ENCODE measurements at places on chromosomes 2 and 18.
A peak's percentile ranks its signal among the peaks of the same experiment; 100 is the strongest.

- no peak for DNase-seq
Observed at GRCh38 chr2:46979571-46979979, 64.0 kb upstream of the MCFD2 start.

- no peak for DNase-seq
Observed at GRCh38 chr2:31266804-31267203, 32.9 kb downstream of the EHD3 start.

DNA sequence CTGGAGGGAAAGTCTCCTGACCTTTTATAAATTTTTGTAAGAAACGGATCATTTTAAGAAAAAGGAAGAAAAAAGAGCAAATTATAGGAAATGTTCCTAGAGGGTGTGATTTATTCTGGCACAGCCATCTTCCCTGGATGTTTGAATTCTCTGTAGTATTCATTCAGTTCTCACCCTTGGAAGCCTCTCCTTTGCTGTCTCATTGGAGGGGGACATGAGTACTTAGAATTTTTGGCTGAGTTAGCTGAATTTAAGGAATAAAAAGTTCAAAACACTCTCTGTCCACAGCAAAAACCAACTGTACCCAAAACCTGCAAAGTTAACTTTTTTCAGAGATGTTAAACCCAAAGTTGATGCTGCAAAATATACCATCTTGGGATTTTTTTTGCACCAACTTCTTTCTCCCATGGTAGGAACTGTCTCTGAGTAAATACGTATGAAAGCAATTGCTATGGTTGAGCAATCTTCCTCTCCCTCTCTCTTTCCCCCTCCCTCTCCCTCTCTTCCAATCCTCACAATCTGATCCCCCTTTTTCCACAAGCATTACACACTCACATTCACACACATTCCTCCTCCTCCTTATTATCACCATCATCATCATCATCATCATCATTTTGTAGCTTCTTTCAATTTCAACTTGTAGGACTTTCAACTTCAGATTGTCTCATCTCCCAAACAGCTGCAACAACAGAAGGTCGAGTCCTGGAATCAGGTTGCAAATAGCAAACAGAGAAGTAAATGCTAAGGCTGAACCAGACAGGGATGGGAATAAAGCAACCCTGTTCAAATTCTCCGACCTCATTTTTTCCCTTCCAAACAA, 183.7 kb downstream of the GFPT1 start:
- DNase-seq: no peak

DNA sequence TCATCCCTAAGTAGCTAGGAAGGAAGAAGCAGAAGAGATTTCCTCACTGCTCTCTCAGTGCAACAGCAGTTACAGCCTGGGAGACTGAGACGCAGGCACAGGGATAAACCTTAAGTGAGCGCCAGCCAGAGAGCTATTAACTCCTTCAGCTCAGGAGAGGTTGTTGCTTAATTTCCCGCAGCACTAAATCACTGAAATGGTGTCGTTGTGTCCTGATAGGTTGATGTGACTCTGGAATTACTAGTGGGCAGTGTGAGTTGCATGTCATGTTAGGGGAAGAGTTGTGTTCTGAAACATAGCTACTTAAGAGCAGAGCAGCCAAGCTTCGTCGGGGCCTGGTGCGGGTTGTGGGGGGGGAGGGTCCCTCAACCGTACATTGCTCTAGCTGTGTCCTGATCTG, 225.8 kb downstream of the NAPG start:
- no peak for DNase-seq

DNA sequence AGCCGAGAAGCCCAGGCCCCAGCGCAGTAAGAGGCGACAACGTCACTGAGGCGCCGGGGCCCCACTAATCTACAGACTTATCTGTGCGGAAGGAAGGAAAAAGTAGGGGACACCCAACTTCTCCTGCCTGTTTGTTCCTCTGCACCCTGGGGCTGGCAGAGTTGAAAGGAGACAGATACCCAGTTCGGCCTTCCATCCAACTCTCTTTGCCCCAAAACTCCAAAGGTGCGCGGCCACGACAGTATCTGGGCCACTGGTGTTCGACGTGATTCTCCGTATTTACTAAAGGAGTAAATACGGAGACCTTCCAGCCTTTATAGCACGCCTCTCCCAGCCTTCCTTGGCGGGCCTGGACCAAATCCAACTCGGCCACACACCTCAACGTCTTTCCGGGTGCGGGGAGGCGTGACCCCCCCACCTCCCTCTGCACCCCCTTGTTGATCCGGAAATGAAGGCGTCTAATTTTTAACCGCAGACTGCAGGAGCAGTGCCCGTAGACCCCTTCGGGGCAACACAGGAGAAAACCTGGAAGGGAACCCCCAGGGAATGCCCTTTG, 1.6 kb downstream of the SMAD7 start:
- no peak for DNase-seq

- no peak for DNase-seq
Observed at GRCh38 chr2:460861-461260, 173.0 kb upstream of the ALKAL2 start.

DNA sequence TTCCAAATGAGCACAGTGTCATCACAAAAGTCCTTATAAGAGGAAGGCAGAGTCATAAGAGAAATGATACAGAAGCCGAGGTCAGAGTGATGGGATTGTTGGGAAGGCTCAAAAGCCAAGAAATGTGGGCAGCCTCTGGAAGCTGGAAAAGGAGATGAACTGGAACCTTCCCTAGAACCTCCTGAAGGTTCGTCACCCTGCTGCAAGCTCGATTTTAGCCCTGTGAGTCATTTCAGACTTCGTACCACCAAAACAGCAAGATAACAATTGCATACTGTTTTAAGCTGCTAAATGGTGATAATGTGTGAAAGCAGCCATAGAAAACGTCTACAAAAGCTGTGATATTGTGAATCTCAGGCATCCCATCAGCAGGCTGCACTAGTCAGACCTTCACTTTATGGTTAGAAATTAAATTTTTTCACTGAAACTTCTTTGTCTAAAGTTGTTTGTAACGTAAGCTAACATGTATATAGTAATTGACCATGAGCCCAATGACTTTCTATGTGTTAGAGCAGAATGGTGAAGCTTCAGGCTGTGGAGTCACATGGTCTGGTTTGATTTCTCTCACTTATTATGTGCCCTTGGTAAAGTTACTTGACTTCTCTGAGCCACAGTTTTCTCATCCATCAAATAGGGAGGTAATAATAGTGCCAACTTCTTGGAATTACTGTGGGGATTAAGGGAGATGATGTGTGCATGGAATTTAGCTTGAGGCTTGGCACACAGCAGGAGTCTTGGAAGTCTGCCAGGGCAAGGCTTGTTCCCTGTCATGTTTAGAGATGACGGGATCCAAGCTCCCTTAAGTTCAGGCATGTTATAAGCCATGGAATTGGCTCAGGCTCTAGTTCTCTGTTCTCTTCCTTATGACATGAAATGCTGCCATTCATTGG, 132.0 kb upstream of the CCDC195 start:
- peak; percentile 28 for DNase-seq

- DNase-seq: no peak
Observed at GRCh38 chr2:9705196-9705595, 74.4 kb upstream of the YWHAQ start.

DNA sequence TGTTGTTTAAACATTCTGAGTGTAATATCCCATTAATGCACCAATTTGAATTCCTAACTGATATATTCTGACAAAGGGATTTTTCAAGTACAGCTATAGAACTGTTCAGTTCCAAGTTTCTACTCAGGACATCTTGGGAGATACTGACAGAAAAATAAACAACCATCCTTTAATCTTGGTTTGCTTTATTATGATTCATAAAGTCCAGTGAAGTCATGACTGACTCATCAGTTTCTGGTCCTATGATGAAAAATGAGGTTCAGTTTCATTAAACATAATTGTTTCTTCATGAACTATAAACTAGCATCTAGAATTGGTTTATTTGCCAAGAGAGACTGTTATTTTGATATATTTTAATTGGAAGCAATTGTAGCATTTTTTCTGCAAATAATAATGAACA, 896.2 kb downstream of the CCDC85A start:
- DNase-seq: no peak

DNA sequence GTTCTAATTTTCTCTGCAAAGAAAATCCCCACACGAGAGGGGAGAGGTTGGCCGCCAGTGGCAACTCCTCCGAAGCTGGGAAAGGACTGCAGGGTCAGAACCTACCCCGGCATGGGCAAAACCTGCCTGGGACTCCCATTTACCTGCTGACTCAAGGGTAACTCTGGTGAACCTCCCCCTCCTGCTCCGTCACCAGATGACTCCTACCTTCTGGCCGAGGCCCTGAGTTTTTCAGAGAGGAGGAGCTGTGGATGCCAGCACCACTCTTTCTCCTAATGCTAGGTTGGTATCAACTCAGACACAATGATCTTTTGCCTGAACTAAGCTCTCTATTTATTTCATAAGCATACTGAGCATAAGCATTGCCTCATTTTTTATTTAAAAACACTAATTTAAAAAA, 96.6 kb downstream of the ALPK2 start:
- DNase-seq: no peak

- no peak for DNase-seq
Observed at GRCh38 chr2:146873646-146874259, 971.1 kb upstream of the ACVR2A start.

DNA sequence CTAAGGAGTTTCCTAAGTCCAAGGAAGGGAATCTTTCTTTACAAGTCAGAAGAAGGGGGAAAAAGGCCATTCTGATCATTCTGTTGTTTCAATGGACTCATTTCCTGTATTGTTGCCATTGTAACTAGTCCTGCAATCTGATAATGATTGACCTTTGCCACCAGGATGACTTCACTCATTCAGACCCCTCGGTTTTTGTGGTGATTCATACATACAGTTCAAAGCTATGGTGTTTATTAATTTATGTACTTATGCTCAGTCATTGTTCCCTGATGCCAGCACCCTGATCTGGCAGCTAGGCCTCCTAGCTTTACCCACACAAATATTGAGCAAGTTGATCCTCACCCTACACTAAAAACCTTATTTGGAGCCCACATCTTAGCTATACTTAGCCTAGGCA, 57.6 kb upstream of the ZNF519 start:
- DNase-seq: no peak

DNA sequence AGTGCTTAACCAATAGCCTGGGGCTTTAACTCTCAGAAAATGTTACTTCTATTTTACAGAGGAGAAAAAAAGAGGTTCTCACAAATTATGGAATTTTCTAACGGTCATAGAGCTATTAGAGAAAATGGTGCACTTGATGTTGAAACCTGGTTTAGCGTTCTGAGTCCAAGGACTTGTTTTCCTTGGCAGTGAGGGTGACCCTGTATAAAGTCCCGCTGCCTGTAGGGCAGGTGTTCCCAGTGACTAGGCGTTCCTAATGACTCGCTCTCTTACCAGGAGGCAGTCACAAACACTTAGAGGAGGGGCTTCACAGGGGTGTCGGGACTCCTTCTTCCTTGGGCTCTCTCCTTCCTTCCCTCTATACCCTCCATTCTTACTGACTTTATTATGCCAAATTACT, 175.8 kb downstream of the ACTR3 start:
- no peak for DNase-seq

- DNase-seq: no peak
Observed at GRCh38 chr2:232466221-232466620, 10.3 kb downstream of the ALPI start.

- DNase-seq: peak; percentile 58
Observed at GRCh38 chr2:190679813-190680591, 31.1 kb downstream of the NAB1 start.

GRCh38 chr18:48996901-48997463, 46.2 kb upstream of the SMAD7 start:
- DNase-seq: no peak

- DNase-seq: no peak
Observed at GRCh38 chr18:31920277-31920676, 22.7 kb downstream of the TRAPPC8 start.

DNA sequence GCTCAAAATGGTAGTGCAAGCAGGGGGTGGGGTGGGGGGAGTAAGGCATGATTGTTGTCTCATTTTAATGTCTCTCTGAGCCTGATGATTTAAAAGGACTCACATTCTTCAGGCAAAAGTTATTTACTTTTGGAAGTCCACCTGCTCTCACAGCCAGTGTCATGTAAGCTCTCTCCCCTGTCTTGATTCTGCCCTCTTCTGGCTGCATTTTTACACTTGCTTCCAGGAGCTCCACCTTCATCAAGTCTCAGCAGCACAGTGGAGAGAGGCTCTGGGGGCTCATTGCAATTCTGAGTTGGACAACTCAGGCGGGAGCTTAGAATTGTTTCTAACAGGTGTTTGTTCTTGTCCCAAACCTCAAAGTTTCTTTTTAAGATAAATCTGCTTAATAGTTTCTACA, 39.2 kb downstream of the GNAL start:
- no peak for DNase-seq

DNA sequence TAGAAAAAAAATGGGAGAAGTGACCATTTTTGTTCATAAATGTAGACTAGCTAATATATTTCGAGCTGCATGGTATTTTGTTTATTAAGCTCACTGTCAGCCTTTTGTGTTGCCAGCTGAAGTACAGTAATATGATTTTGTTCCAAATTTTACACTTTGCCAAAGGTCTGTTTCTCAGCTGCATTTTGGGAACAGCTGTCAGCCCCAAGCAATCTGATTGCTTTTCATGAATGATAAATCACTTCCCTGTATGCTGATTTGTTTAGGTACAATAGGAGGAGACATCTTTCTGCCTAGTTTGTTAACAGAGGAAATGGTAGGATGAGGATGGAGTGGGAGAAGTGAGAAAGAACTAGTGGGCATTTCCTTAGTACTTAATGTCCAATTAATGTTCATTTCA, 79.3 kb downstream of the NABP1 start:
- DNase-seq: no peak

GRCh38 chr18:43161528-43161927, 46.0 kb upstream of the RIT2 start:
- DNase-seq: no peak

- DNase-seq: no peak
Observed at GRCh38 chr2:71554028-71554705, 100.8 kb downstream of the DYSF start.

- no peak for DNase-seq
Observed at GRCh38 chr2:155308367-155309009, 610.0 kb downstream of the KCNJ3 start.

DNA sequence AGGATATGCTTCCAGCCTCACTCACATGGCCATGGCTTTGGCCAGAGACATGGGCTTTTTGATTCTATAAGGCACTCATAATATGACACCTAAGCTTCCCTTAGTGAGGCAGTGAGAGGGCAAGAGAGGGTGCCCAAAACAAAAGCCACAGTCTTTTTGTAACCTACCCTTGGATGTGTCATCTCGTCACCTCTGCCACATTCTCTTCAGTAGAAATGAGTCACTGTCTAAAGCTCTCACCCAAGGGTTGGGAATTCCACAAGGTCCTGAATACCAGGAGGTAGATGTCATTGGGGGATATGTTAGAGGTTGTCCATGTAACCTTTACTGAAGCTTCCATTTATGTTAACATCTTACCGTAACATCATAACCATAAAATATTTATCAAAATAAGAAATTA, 108.4 kb downstream of the ALMS1 start:
- DNase-seq: no peak

DNA sequence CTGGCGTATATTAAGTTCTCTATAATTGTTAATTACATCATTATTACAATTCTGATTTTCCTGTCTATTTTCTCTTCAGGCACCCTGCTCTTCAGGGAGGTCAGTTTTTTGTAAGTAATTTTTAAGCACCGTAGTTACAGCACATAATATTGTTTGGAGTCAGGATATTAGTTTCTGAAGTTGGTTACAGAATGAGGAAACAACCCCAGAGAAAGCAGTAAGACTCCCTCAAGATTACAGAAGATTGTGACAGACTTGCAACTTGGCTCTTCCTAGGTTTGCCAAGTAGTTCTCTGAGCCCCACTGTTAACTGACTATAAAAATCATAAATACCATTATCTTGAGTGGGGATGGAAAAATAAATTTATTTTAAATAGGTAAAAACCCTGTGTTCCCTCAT, 921 bp downstream of the RPE start:
- no peak for DNase-seq
